ENCODE measurements at places on chromosomes 3 and 15. TPM values are rescaled to one million over a fixed set of nuclear protein-coding genes. Genes with fewer than 3 reads are reported as not detected.

- DNase-seq, result no peak
These were observed 514.1 kb downstream of the ROBO1 start for GRCh38 chr3:79253704-79254103.

GRCh38 chr3:27848826-27849225 lies 126.7 kb upstream of the EOMES start:
- no peak for DNase-seq

DNA sequence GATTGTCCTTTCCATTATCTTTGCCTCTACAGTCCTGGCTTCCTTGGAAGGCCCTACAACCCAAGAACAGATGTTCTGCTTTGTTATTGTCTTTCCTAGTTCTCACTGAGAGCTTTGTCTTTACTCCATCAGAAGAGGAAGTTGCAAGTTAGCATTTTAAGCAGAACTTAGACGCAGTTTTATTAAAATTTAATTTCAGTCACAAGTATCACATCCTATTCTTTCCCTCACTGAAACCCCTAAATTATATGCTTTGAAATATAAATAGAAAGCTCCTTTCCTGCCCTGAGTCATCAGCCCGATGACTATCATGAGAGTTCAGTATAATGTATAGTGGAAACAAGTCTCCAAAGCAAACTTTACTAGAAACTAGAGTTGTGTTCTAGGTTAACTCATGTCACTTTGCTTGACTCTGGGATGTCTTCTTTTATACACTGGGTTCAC lies 291.2 kb upstream of the RBMS3 start:
- DNase-seq, result no peak

GRCh38 chr3:115401851-115402501 lies 221.3 kb upstream of the GAP43 start:
- no peak for DNase-seq

GRCh38 chr15:49088996-49089395 lies 42.8 kb upstream of the SECISBP2L start:
- no peak for DNase-seq

- peak; percentile 88 for DNase-seq
These were observed 79.1 kb upstream of the MEF2A start for GRCh38 chr15:99486371-99487336.

GRCh38 chr15:64105113-64105704 lies 9.4 kb downstream of the SNX1 start:
- peak; percentile 70 for DNase-seq

DNA sequence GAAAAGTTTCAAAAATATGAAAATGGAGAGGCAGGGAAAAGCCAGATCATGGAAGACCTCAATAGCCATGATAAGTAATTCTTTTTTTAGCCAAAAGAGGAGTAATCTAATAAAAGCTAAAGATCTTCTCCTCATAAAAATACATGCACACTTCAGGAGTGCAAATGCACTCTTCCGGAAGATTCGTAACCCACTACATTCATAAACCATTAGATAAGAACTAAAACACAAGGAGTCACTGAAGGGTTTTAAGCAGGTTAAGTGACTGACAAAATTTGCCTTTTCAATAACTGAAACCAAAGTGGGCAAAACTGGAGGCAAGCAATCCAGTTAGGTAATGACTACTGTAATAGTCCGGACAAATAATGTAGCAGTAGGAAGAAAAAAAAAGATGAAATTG lies 46.0 kb downstream of the UBE3A start:
- no peak for DNase-seq

DNA sequence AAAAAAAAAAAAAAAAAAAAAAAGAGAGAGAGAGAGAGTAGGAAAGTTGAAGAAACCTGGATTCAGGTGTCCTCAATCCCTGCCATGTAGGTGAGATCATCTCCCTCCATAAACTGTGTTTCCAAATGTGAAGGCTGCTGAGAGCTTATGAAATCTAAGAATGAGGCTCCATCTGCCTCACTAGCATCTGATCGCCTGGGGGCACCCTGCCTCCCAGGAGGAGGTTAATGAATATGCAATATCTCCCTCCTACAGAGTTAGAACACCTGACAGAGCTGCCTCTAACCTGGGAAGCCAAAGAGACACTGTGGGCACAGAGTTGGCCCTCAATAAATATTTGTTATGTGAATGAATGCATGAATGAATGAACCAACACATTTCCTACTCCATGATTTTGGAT lies 23.8 kb upstream of the ZNF148 start:
- no peak for DNase-seq

- DNase-seq, result no peak
These were observed 44.2 kb upstream of the BCL2A1 start for GRCh38 chr15:80015156-80015555.

DNA sequence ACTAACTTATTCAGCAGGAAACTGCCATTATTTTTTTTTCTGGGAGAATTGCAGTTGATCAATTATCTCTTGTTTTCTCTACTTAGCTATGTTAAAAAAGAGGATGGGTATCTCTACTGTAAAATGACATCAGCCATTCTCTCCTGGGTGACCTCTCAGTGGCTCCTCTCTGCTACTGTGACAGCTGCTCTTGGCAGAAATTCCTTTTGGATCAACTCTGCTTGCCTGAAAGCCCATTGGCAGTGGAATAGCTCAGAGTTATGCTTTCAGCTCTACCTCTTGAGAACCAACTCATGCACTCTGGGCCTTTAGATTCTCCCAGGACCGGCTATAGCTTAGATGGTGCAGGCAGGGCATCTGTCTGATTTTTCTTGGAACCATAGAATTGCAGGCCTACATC lies 99.9 kb upstream of the GAP43 start:
- no peak for DNase-seq

- DNase-seq, result no peak
These were observed 82.9 kb upstream of the HACD2 start for GRCh38 chr3:123667784-123668183.

GRCh38 chr3:143590660-143591059 lies 257.6 kb downstream of the SLC9A9 start:
- no peak for DNase-seq

DNA sequence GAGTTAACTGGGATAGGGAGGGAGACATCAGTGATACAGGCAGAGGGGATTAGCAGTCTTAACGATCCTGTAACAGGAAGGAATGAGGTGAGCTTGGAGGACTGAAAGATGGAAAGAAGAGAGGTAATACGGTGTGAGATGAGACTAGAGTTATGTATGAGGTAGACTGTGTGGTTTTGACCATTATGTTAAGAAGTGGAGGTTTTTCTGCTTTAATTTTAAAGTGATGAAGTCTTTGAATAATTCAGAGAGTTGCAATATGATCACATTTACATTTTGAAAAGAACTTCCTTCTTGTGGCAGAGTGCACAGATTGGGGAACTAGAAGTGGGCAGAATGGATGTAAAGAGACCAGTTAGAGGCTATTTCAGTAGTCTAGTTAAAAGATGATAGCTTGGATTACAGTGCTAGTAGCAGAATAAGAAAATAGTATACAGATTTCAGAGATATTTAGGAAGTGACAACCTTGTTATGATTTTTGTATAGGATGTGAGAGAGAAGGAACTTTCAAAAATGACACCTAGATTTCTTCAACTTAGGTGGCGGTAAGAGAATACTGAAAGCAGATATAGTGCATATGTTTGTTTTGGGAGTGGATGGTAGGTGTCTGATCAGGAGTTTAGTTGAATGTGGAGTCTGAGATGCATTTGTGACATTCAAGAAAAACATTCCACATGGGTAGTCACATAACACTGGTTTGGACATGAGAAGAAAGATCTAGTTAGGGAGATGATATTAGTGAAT lies 40.5 kb downstream of the STT3B start:
- no peak for DNase-seq

DNA sequence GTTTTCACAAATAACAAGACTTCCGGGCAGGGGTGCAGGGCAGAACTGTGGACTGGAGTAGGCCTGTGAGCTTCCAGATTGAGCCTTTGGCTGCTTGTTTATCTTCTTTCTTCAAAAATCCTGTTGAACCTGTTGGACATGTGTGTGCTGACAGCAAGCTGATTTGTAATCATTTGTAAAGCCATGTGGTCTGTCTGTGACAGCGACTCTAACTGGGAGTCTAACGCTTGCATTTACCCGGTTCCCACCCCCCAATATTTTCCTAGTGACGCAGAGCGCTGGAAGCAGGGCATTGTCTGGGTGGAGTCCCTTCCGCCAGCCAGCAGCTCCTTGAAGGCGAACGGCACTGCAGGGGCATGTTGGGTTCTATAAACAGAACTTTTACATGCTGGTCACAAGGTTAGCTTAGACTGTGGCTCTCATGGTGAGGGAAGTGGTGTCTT lies 85.7 kb upstream of the MYZAP start:
- no peak for DNase-seq

LRRC2 gene
- total RNA-seq, result 3.6 TPM

DNA sequence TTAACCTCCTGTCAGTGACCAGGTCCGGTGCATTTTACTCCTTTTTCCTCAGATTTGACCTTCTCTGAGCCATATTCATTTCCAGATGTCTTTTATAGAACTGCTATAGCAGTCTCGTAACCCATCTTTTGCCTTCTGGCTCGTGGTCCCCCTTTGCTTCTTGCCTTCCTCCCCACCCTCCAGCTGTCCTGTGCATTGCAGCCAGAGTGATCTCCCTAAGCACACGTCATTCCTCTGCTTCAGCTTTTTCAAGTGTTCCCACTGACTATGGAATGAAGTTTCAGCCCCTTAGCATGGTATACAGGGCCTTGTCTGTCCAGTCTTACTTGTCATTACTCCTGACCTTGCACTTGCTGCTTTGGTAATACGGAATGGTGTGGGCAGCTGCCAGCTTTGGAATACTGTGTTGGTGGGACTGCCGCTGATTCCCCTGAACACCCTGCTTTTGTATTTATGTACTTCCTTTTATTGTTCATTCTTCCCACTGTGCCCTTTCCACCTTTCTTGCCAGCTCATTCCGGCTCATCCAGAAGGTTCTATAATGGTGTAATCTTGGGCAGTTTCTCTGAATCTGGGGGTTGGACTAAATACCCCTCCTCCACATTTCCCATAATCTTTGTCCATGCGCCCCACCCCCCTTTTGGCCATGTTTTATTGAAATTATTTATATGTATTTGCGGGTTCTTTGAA lies 38.9 kb downstream of the SLC25A26 start:
- no peak for DNase-seq

BDH1 gene
- 7.8 TPM for total RNA-seq

DNA sequence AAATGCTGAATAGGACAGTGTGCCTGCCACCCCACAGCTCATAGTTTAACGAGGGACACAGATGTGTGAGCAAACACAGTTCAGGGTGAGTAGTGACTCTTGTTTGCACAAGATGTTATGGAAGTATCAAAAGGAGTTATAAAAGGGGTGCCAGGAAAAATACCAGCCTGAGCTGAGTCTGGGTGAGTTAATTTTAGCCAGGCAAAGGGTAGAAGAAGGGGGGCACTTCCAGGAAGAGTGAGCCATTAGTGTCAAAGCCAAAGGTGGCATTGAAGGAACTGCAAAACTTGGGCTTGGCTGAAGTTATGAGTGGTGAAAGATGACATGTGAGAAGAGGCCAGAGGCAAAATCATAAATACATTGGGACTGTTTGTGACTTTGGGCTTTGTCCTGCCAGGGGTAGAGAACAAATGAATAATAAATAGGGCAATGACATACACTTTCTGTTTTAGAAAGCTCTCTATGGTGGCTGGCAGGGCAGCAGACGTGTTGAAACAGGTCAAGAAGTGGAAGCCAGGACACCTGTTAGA lies 1.9 kb upstream of the SPPL2A start:
- no peak for DNase-seq

- DNase-seq, result no peak
These were observed 7.0 kb downstream of the MCCC1 start for GRCh38 chr3:183092256-183092655.

GRCh38 chr3:61985020-61985419 lies 388.3 kb downstream of the FEZF2 start:
- no peak for DNase-seq

GRCh38 chr3:178456621-178457285 lies 79.5 kb upstream of the KCNMB2 start:
- DNase-seq, result no peak

DNA sequence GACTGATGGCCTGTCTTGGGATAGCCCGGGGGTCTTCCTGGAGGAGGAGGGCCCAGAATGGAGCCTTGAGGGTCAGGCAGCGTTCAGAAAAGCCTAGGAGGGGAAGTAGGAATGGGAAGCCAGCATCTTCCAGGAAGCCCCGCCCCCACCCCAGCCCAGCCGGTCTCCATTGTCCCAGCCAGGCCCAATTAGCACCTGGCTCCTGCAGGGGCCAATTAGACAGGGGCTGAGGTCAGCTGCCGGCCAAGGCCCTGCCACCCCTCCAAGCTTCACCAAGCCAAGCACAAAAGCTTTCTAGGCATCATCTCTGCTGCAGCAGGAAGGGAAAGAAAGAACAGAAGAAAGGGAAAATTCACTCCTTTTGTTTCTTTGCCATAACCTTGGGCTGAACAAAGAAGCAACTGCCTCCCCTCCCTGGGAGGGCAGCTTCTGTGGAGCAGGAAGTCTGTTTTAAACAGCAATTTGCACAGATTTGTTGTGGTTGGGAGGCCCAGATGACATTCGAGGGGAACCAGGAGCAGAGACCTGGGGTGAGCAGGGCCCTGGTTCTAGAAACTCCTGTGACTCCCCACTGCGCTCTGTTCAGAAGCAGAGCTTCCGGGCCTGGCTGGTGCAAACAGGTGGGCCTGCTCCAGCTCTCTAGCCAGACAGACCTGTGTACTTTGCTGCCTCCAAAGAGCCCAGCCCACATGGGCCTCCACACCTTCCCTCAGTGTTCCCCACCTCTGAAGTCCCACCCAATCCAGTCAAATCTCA lies 47.7 kb downstream of the CYP11A1 start:
- DNase-seq, result no peak

SLC12A1 gene
- not detected for total RNA-seq

- no peak for DNase-seq
These were observed 369 bp upstream of the U2SURP start for GRCh38 chr3:143001034-143001368.

SLC51A gene
- total RNA-seq, result not detected

GRCh38 chr15:52010633-52011595 lies 8.1 kb upstream of the MAPK6 start:
- DNase-seq, result peak; percentile 77

GRCh38 chr15:99921101-99921500 lies 187.9 kb upstream of the LYSMD4 start:
- no peak for DNase-seq

FAM174B gene
- total RNA-seq, result 5.8 TPM

GRCh38 chr3:175163686-175164085 lies 304.6 kb downstream of the NAALADL2 start:
- DNase-seq, result no peak

DNA sequence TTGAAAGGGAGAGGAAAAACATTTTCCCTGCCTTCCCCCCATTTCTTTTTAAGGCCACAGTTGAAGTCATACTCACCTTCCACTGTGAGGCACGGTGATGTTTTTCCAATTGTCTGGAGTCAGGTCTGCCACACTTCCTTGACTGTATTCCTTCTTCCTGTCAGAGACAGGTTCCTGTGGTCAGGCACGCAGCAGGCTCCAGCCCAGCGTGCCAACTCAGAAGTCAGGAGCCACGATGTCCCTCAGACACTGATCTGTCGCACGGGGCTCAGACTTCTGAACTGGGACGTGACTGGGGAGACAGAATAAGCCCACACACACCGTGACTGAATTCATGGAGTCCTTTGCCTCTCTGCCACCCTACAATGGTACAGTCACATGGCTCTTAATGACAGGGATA lies 41.2 kb upstream of the ADAMTS9 start:
- no peak for DNase-seq

- DNase-seq, result no peak
These were observed 8.5 kb upstream of the OXTR start for GRCh38 chr3:8777978-8778267.

Measured in sigmoid colon (tissue), 7 donors.